ENCODE measurements at places on chromosomes 3 and 15.

GRCh38 chr15:92617549-92618520 is 37.7 kb downstream of the FAM174B start:
- DNase-seq = no peak

DNA sequence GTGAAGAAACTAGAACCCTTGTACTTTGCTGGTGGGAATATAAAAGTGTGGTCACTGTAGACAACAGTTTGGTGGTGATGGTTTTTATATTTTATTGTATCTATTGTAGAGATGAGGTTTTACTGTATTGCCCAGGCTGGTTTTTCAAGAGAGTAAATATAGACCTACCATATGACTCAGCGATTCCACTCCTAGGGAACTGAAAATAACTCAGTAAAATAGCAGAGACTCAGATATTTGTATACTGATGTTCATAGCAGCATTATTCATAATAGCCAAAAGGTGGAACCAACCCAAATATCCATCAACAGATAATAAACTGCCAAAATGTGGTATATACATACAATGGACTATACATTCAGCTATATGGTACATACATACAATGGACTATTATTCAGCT is 68.8 kb upstream of the IL12A start:
- DNase-seq = no peak

- DNase-seq = no peak
These were observed 4.2 kb upstream of the PLOD2 start for GRCh38 chr3:146164971-146165769.

- no peak for DNase-seq
These were observed 31.8 kb downstream of the PCOLCE2 start for GRCh38 chr3:142857056-142857455.

DNA sequence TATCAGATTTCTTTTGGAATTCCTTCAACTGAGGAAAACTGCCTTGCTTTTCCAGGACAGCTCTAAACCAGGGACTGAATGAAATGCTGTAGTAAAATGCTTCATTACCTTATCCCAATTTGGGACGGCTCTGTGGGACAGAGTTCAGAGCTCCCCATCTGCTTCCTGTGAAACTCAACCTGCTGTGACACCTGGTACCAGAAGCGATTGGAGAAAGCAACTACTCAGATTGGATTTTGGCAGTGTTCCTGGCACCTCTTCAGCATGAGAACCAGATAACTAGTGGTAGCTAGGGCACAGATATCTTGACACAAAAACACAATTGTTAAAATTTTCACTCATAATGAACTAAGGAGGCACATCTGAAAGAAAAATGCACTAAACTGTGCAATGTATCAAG is 539.1 kb downstream of the SI start:
- DNase-seq = no peak

DNA sequence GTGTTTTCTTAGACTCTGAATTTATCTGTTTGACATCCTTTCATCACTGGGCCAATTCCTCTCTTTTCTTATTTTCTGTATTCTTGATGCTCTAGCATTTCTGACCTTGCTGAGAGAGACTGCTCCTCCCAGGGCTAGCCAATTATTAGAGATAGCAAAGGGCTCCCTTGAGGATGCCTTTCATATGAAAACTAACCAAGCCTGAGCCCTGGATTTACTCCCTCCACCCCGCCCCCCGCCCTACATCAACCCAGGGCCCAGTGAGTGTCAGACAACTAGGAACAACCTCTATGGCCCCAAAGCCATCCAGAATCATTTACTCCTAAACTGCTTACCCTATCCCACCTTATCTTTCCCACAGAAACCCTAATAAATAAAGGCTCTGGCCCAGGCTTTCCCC is 69.7 kb upstream of the LARS2 start:
- no peak for DNase-seq

DNA sequence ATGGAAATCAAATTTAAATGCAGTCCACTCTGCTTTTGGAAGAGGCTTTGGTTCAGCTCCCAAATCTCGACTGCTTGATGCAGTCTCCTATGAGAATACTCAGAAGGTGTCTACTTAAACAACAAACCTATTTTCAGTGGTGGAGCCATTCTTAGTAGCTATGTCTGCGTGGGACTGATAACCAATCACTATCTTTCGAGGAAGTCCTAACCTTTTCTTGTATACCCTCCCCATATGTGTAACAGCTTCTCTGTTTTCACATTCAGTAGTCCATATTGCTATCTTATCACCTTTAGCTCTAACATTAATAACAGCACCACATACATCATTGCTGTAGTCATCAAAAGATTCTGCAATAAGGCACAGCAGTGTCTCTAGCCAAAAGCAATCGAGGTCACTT is 333.0 kb upstream of the ATP11B start:
- DNase-seq = no peak

DNA sequence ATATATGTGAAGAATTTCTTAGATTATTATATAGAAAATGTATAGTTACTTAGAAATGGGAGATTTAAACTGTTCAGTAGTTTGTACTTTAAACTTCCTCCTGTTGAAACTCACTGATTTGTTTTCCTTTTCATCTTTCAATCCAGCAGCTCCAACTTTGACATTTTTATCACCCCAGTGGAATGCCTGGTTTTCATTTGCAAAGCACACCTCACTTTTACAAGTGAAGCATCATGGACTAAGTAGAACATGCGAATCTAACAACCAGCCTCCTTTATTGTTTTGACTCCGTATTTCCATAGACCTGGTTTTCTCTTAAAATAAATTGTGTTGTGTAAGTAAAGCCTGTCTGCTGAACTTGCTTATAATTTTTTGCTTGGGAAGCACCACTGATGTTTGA is 97.8 kb upstream of the ROBO2 start:
- no peak for DNase-seq

DNA sequence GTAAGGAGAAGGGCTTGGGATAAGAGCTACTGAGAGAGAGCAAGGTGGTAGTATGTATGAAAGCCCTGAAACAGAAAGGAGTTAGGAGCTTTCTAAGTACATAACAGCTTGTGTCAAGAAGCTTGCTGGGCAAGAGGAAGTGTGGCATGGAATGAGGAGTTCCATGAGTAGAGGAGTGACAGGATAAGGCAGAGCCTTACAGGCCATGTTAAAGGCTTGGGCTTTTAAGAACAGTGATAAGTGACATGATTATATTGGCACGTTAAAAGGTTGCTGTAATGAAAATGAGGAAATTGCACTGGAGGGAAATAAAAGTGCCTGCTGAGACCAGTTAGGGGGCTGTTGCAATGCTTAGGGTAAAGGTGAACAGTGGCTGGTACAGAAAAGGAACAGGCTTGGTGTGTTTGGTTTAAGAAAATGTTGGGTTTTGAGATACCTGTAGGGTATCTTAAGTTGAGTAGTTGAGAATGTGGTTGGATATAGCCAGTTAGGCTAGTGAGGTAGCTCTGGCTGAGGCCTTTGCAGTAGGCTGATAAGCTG is 49.0 kb downstream of the MEF2A start:
- DNase-seq = no peak
